ENCODE measurements at places on chromosomes 13 and 19. TPM values are rescaled to one million over a fixed set of nuclear protein-coding genes. Genes with fewer than 3 reads are reported as not detected.
A peak's percentile ranks its signal among the peaks of the same experiment; 100 is the strongest.

The LGALS13 gene
- total RNA-seq: not detected

DNA sequence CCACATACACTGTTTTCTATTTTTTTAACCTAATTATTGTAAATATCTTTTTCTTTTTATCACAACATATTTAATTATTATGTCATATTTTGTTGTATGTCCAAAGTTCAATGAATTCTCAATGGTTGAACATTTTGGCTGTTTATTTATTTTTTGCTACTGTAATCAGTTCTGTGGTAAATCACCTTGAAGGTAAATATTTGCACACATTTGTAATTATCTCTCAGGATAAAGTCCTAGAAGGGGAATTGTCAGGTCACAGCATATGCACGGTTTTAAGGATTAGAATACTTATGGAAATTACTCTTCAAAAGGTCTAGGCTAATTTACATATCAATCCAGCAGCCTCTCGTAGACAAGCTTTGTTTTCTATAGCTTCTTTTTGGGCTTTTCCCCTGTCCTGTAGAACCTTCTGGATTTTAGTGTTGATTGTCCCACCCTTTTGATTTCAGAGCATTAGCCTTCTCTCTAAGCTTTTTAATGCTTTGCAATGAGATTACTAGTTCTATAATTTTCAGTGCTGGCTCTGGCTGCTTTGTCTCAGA, 362.6 kb downstream of the KCNRG start:
- DNase-seq: no peak

DNA sequence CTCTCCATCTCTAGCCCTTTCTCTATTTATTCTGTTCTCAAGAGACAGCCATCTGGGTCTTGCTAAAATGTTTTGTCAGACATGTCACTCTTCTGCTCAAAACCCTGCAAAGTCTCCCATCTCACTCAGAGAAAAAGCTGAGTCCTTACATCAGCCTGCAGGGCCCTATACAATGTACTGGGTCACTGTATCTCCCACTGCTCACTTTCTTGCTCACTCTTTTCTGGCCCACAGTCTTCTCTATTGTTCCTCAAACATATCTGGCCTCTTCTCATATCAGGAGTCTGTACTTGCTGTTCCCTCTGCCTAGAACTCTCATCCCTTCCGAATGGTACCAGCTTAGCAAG, 189.2 kb downstream of the ENOX1 start:
- no peak for DNase-seq

- peak; percentile 72 for DNase-seq
These were observed 101.4 kb downstream of the STK24 start for GRCh38 chr13:98475522-98475921.

The NLRP11 gene
- total RNA-seq: not detected

The CCDC169 gene
- total RNA-seq: 1.4 TPM

GRCh38 chr19:38946229-38947010, 15.7 kb downstream of the MRPS12 start:
- no peak for DNase-seq

DNA sequence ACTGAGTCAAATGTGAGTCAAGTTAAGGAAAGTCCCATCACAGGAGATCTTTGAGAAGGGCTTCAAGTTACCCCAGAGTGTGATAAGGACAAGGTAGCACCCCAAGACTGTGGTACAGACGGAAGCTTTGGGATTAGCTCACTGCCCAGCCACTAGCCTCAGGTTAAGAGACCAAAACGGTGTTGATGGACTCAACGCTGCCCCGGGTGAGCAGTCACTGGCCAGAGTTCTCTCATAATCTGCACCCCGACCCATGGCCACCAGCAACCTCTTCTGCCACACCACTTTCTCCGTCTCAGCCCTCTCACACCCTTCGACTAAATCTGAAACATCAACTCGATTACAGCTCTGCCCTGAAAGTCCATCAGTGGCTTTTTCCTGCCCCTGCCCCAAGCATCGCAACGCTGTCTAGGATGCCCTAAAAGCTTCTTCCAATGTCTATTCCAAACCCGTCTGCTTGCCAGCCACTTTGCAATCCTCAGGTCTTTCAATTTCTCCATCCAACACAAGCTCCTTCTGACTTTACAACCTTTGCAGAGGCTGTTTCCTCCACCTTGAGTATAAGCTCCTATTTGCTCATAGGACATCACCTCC, 5.6 kb downstream of the HNRNPL start:
- DNase-seq: no peak

The ZNF446 gene
- 7.6 TPM for total RNA-seq

The ZNF723 gene
- total RNA-seq: not detected

The ONECUT3 gene
- not detected for total RNA-seq

DNA sequence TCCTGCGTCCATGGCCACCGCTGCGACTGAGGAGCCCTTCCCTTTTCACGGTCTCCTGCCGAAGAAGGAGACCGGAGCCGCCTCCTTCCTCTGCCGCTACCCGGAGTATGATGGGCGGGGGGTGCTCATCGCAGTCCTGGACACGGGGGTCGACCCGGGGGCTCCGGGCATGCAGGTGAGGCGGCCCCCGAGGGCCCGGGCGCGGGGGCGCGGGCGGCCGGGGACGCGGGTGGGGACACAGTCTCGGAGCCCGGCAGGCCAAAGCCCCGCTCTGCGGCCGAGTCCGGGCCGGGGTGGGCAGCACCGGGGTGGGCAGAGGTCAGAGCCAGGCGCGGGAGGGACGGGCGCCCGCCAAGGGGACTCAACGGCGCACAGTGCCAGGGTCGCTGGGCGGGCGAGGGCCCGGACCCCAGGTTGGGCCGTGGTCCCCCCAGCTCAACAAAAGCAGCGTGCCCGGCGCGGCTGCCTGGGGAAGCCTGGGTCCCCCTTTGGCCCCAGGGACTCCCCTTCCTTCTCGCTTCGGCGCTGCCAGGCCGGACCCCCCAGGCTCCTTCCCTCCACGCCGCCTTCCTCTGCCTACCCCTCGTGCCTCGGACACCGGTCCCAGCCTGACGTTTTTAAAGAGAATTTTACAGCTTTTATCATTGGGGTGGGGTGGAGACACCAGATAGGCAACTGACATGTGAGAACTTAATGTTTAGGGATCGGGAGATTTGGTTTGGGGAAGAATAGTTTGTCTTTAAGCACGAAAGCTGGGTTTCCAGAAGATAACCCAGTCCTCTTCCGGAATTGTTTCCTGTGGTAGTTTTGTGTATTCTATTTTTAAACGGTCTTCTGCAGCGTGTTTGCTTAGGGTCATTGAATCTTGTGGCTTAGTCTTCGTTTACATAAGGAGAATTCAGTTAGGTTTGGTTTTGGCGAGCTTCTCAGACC, 509 bp downstream of the TPP2 start:
- DNase-seq: peak; percentile 37

GRCh38 chr19:50252111-50252886, 48.9 kb downstream of the MYH14 start:
- no peak for DNase-seq

GRCh38 chr19:14167576-14168138, 31.3 kb upstream of the ASF1B start:
- DNase-seq: peak; percentile 76

GRCh38 chr13:23357349-23357748, 76.2 kb downstream of the SACS start:
- DNase-seq: no peak

DNA sequence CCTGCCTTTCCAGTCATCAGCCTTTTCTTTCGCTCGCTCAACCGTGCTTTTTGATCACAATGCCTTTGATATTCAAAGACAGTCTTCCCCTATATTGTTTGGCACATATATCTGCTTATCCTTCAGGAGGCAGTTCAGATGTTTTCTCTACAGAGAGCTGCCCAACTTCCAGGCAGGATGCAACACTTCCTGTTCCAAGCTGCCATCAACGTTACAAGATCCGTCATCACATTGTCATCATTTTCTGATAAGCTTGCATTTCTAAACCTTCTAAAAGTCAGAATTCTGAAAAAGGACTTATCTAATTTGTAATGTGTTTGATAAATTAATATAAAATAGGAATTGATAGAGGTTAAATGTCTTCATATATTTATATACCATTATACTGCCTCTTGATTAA, 574.2 kb downstream of the TBC1D4 start:
- DNase-seq: no peak

- peak; percentile 3 for DNase-seq
These were observed 127.6 kb downstream of the KDM4B start for GRCh38 chr19:5096536-5096935.

- no peak for DNase-seq
These were observed 64.9 kb downstream of the MZT1 start for GRCh38 chr13:72662548-72662947.

DNA sequence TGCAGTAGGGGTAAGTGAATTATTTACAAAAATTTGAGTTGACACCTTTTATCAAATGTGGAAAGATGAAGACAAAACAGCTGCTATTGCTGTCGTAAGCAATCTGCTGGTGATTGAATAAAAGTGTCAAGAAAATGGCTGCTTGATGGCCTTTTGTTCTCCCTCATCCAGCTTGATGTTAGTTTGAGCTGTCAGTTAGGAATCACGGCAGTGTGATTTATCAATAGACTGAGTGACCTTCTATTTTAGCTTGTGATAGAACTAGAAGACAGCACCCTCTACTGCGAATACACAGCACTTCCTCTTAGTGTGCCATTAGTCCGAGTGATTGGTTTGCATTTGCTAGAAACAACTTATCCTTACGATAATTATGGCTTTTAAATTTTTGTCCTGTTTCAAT, 76.3 kb downstream of the MZT1 start:
- DNase-seq: no peak

DNA sequence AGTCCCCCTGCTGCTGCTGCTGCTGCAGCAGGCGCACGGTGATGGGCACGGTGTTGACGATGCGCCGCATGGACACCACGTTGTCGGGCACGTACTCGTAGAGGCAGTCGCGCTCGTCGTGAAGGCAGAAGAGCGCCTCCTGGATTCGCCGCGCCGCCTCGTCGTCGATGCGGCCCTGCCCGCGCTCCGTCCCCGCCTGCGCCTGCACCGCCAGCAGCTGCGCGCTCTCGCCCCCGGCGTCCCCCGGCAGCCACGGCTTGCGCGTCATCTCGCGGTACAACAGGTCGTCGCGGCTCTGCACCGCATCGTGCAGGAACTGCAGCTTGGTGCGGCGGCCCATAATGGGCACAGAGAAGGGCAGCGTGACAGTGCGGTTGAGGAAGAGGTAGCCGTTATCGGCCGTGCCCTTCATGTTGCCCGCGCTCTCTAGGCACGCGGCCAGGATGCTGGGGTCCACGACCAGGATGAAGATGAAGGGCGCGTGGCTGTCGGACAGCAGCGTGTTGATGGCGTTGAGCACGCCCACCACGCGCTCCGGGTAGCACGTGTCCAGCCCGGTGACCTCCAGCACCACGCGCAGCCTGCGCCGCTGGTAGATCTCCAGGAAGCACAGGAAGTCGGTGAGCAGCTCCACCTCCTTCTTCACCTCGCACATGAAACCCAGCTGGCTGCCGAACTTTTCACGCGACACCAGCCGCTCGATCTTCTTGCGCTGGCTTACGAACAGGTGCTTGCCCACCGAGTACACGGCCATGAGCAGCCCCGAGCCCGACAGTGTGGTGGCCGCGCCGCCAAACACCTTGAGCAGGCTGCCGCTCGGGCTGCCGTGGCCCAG, 8.1 kb downstream of the NKPD1 start:
- peak; percentile 81 for DNase-seq

DNA sequence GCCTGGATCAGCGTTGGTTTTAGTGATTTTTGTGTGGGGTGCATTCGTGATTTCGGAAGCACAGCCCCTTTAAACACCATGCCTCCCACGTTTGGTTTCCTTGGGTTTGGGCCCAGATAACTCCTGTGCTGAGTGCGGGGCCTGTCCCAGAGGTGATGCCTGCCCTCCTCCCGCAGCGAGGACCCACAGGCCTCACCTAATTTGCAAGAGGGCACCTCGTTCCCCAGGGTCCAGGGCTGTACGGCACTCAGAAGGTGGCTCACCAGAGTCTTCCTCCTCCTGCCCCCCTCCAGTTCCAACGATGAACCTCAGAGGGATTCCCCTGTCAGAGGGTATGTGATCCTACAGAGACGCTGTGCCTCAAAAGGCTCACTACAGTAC, 54.3 kb upstream of the SOX1 start:
- no peak for DNase-seq

The ZNF699 gene
- total RNA-seq: 5.2 TPM
